Mammary epithelial cell (primary cell): ENCODE measurements at places on chromosomes 7 and 10. TPM values are rescaled to one million over a fixed set of nuclear protein-coding genes. Genes with fewer than 3 reads are reported as not detected.
A peak's percentile ranks its signal among the peaks of the same experiment; 100 is the strongest.

DNA sequence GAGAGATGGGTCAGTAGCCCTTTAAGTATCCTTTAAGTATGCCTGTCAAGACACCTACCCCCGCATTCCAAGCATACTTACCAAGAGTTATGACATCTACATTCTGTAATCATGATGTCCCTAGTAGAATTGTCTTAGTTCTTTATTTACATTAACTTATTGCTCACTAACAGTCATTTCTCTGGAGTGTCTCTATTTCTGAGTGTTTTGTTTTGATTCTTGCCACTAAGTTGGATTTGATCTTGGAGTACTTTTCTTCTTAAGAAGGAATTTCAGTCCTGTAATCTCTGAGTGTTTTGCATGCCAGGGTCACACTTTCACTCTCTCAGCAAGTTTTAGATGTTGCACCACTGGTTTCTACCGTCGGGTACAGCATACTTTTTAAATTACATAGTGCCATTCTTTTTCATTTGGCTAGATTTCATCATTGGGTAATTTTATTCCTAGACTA lies 1053.9 kb downstream of the KCNMA1 start:
- peak; percentile 82 for DNase-seq

DNA sequence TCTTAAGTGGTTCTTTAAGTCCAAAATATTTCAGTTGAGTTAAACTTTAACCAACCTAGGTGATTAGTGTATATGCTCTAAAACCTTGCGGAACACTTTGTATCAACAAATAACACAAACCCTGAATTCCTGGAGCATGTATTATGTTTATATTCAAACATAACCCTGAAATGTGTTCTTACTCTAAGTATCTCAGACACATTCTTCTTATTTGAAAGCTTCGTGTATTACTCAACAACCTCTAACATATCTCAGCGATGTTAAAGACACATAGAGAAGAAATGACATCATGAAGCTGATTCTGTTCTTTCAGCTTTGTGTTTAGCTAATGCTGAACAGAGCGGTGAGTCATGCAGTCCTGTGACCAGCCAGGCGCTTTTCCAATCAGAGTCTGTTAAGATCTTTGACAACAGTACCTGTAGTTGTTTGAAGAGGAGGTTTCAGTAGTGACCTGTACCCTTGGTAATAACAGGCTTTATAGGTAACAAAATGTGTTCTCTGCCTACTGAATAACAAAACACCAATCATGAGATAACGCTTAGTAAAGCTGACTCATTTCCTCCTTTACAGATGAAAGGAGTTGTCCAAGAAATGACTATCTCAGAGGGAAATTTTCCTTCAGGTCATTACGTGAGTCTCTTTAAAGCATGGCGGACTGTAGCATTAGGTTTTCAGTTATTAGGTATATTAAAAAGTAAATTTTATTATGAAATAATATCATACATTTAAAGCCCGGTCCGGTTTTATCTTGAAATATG lies 67.3 kb upstream of the KLF6 start:
- peak; percentile 100 for DNase-seq

DNA sequence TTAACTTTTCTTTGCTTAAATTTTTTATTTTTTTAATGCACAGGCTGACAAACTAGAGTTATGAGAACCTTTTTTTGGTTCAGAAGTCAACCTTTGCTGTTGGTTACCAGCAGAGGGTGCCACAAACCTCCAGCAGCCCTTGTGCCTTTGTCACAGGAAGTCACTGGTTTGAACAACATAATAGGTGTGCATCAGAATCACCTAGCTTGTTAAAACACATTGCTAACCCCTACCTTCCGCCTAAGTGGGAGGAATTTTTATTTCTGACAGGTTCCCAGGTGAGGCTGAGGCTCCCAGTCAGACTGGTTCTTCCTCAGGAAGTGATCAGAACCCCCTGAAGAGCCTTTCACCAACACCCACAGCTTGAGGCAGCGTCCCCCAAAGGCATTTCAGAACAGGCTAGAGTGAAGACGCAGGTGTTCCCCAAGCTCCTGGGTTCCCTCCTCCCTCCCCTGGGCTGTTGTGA lies 22.6 kb upstream of the VDAC2 start:
- DNase-seq, result peak; percentile 75

GRCh38 chr7:5450549-5451327 lies 27.1 kb upstream of the TNRC18 start:
- DNase-seq, result no peak

The RPEL1 gene
- 0.12 TPM for polyA plus RNA-seq

The FLNC gene
- polyA plus RNA-seq, result 0.03 TPM
